ENCODE measurements at places on chromosomes 4 and X. TPM values are rescaled to one million over a fixed set of nuclear protein-coding genes. Genes with fewer than 3 reads are reported as not detected.

Gene PFKFB1
- total RNA-seq = not detected

Gene TXLNG
- total RNA-seq = 16.4 TPM

Gene FGB
- total RNA-seq = not detected

Gene SPIN2A
- total RNA-seq = 2.0 TPM

Gene YY2
- total RNA-seq = 1.8 TPM

DNA sequence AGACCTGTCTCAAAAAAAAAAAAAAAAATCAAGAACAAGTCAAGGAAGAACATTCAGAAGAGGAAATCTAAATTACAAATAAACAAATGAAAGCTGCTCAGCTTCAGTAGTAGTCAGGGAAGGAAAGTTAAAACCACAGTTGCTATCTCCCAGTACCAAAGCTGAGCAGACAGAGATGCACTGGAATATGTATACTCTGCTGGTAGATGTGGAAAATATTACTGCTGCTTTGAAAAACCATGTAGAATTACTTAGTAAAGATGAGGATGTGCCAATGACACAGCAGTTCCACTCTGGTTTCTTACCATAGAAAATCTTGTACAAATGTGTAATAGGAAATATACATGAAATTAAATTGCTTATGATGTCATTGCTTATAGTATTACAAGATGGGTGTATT lies 25.1 kb upstream of the PRKX start:
- no peak for DNase-seq

DNA sequence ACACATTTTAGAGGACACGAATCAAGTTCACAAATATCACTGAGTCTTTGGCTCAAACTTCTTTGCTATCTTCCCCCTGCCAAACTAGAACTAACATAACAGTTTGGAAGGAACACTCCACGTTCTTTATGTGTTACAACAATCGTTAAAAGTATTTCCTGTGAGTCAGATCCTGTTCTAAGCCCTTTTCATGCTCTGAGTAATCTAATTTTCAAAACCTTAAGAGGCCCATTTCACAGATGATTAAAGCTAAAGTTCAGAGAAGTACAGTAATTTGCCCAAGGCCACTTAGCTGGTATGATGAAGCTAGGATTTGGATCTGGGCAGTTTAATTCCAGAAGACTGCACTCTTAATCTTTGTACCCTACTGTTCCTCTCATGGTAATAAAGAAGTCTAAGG lies 854.4 kb upstream of the INTU start:
- DNase-seq = no peak

GRCh38 chr4:180084561-180084960 lies 2158.6 kb upstream of the TENM3 start:
- no peak for DNase-seq

GRCh38 chr4:39745920-39746319 lies 48.0 kb downstream of the UBE2K start:
- no peak for DNase-seq

DNA sequence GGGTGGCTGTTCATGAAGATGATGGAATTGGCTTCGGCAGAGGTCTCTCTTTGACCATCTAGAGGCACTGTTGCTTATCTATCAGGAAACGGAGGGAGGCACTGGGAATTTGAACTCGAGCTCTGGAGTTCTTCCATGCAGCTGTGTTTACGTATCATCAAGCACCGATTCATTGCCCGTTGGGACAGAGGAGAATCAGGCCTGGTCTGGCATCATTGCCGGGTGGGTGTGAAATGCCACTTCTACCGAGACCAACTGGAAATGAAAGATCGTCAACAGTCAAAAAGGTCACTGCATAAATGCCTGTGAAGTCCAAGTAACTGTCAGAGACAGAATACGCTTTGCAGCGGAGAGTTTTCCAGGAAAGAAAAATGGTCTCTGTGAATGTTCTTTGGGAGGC lies 166.9 kb downstream of the ASMT start:
- DNase-seq = no peak

- DNase-seq = peak; percentile 63
Observed at GRCh38 chrX:130171446-130172126, at the start of gene RAB33A. Gene RAB33A (plus strand): TSS chrX:130171962. CDS start chrX:130172063, 101 bp downstream.

DNA sequence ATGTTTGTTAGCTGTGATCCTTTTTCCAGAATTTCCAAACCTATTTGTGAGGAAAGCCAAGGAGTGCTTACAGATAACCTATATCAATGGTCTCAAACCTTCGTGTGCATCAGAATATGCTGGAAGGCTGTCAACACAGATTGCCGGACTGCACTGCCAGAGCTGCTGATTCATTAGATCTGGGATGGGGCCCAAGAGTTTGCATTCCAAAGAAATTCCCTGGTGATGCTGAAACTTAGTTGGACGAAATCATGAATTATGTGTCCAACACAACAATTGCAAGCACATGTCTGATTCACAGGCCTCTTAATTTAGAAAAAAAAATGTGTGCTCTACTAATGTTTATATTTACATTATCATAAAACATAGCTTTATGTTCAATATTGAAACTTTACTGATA lies 544.0 kb upstream of the AMOT start:
- DNase-seq = no peak
